HFFc6 (cell line): ENCODE measurements at places on chromosomes 1 and 21.

GRCh38 chr1:21651214-21652042 lies 17.7 kb downstream of the RAP1GAP start:
- peak overlapping the region; percentile 81 for H3K4me3 ChIP-seq
- H3K36me3 ChIP-seq = no peaks in the 10 kb centered on the region
- H3K27ac ChIP-seq = no peak overlapping the region
- no peak for DNase-seq
- H3K4me1 ChIP-seq = peaks cover 6% of the 10 kb centered on the region; the same call in 1 of the 2 replicates

- H3K4me1 ChIP-seq = peaks cover 39% of the 10 kb centered on the region
- no peaks in the 10 kb centered on the region for H3K36me3 ChIP-seq
- H3K4me3 ChIP-seq = no peak overlapping the region
These were observed 150.9 kb downstream of the RERE start for GRCh38 chr1:8666389-8667167.

GRCh38 chr1:217876896-217877295 lies 245.8 kb downstream of the SPATA17 start:
- H3K4me3 ChIP-seq = no peak overlapping the region
- no peaks in the 10 kb centered on the region for H3K4me1 ChIP-seq
- no peaks in the 10 kb centered on the region for H3K36me3 ChIP-seq

DNA sequence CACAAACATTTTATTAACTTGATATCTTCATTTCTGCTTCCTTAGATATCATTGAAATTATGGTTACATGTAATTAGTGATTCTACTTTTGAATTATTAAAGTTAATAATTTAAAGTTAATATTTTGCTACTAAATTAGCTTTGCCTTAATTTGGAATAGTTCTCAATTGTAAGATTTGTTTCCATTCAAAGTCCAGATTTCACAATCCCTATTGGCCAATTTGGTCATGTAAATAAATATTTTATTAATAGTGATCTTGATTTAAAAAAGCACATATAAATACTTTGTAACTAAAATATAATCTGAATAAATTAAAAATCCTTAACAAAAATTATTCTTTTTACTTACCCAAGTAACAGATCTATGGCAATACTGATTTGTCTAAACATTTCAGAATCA lies 1558.6 kb downstream of the NCAM2 start:
- no peaks in the 10 kb centered on the region for H3K27me3 ChIP-seq
- H3K36me3 ChIP-seq = peaks cover 4% of the 10 kb centered on the region; the same call in 1 of the 2 replicates
- H3K4me1 ChIP-seq = no peaks in the 10 kb centered on the region
- no peak overlapping the region for H3K27ac ChIP-seq

GRCh38 chr1:208058267-208058666 lies 147.3 kb upstream of the CD34 start:
- DNase-seq = no peak
- no peak overlapping the region for H3K4me3 ChIP-seq
- no peaks in the 10 kb centered on the region for H3K4me1 ChIP-seq
- H3K36me3 ChIP-seq = 0 out of 2 replicates have a peak, but pooled peaks cover 14% of the 10 kb centered on the region
- H3K27ac ChIP-seq = no peak overlapping the region

- no peaks in the 10 kb centered on the region for H3K4me1 ChIP-seq
- H3K36me3 ChIP-seq = no peaks in the 10 kb centered on the region
- no peak for DNase-seq
- H3K4me3 ChIP-seq = no peak overlapping the region
- no peak overlapping the region for H3K27ac ChIP-seq
These were observed 86.0 kb downstream of the TIAM1 start for GRCh38 chr21:31258073-31258472.

DNA sequence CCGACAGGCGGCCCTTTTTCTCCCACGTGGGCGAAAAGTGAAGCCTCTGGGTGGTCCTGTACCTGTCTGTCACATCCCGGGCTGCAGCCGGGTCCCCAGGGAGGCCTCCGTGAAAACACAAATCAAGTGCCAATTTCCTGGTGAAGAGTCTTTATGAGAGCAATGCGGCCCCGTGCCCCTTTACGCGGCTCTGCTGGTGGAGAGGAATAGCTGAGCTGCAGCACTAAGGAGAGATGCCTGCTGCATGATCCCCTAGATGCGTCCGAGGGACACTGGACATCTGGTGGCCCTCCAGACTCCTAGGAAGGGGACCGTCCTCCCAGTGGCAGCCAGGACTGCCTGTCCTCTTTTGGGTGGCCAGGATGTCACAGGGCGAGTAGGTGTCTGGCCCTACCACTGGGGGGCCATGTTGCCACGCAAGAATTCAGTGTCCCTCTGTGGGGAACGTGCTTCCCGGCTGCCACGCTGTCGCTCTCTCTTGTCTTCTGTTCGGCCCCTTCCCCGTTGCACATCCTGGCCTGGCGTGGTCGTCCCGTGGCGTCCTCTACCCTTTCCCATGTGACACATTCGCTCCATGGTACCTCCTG lies 38.7 kb downstream of the COL18A1 start:
- H3K27me3 ChIP-seq = no peaks in the 10 kb centered on the region; the same call in 1 of the 2 replicates

GRCh38 chr21:43919871-43920801 lies 55.1 kb downstream of the AGPAT3 start:
- H3K27me3 ChIP-seq = no peaks in the 10 kb centered on the region
- H3K27ac ChIP-seq = no peak overlapping the region
- no peak for DNase-seq
- H3K4me3 ChIP-seq = no peak overlapping the region

DNA sequence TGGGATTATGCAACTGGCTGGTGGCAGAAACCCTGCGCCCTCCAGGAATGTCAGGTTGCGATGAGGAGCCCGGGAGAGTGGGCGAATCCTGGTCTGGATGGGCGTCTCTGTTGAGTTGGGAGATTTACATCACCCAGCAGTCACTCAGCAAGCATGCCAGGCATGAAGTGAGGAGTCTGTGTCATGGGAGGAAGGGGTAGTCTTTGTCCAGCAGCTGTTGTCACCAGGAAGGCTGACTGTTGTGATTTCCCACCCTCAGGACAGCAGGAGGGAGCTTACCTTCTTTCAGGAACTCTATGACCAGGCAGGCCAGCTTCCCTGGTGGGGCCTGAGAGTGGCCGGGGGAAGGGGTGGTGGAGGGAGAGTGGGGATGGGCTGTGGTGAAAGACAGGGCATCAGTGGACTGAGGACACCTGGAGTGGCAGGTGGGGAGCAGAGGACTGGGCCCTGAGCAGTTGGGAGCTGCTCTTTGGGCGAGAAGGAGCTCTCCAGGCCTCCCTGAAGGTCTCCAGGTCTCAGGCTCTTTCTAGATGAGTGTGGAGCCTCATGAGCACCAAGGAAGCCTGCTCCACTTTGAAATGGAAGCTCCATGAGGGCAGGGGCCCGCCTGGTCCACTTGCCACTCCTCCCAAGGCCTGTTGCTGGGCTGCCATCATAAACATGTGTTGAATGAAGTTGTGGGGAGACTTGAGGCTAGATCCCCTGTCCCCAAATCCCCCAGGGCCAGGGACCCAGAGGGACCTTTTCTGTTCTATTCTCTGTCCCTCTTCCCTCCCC lies 21.3 kb upstream of the PKP1 start:
- DNase-seq = no peak
- no peaks in the 10 kb centered on the region for H3K27me3 ChIP-seq
- no peak overlapping the region for H3K27ac ChIP-seq
- H3K36me3 ChIP-seq = no peaks in the 10 kb centered on the region

DNA sequence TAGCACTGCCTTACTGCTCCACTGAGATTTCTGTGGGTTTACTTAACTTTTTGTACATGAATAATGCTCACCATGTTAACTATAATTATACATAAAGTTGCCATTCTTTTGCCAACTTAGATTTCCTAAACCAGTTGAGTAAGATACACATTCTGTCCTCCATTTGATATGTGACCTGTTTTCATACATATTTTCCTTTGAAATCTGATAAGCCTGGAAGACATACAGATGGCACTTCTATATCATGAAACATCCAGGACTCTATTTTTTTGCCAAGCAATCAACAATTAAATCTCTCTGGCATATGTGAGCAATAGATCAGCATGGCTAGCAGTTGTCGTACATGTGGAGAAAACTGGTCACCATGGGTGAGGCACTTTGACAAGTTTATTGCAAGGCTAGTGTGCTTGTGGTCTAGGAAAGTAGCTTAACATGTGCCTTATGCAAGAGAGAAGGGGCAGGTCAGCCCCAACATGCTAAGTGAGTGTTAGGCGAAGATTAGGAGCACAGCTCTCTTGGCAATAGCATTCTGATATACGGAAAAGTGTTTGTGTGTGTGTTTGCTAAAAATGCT lies 14.2 kb downstream of the PRRX1 start:
- H3K27ac ChIP-seq = peak overlapping the region; percentile 34
- H3K27me3 ChIP-seq = no peaks in the 10 kb centered on the region
- H3K4me1 ChIP-seq = peaks cover 93% of the 10 kb centered on the region

- no peak for DNase-seq
- H3K27ac ChIP-seq = no peak overlapping the region
- peaks cover 5% of the 10 kb centered on the region; the same call in 1 of the 2 replicates for H3K36me3 ChIP-seq
- H3K27me3 ChIP-seq = peaks cover 22% of the 10 kb centered on the region
- H3K4me1 ChIP-seq = peaks cover 6% of the 10 kb centered on the region; the same call in 1 of the 2 replicates
- H3K4me3 ChIP-seq = no peak overlapping the region
These were observed 3.7 kb downstream of the PGBD5 start for GRCh38 chr1:230422221-230422981.

- no peak overlapping the region for H3K27ac ChIP-seq
- no peak overlapping the region for H3K4me3 ChIP-seq
- no peak for DNase-seq
- H3K36me3 ChIP-seq = peaks cover 13% of the 10 kb centered on the region
These were observed 20.5 kb downstream of the TARBP1 start for GRCh38 chr1:234458352-234459017.

- no peak overlapping the region for H3K4me3 ChIP-seq
- H3K27me3 ChIP-seq = peaks cover 3% of the 10 kb centered on the region; the same call in 1 of the 2 replicates
- H3K27ac ChIP-seq = no peak overlapping the region
- no peak for DNase-seq
- no peaks in the 10 kb centered on the region for H3K36me3 ChIP-seq
- H3K4me1 ChIP-seq = peaks cover 21% of the 10 kb centered on the region
These were observed 519.0 kb downstream of the LTN1 start for GRCh38 chr21:28473530-28474220.

- no peak overlapping the region for H3K27ac ChIP-seq
- peaks cover 8% of the 10 kb centered on the region for H3K27me3 ChIP-seq
- no peak overlapping the region for H3K4me3 ChIP-seq
These were observed 63.0 kb downstream of the ROR1 start for GRCh38 chr1:63836830-63837229.

DNA sequence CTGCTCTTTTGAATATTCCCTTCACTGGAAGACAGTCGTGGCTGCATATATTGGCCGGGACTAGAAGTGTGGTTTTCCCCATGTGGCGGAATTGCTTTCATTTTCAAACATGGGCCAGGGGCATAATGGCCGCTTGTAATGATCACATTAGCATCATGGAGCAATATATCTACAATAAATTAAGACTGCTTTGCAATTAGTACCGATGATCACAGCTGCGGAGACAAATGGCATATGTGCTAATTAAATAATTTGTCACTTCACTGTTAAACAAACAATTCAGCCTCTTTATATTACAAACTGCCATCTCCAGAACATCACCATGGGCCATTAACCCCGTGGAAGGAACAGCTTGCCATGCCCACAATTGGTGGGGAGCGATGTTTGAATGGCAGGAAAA lies 68.2 kb upstream of the OLIG2 start:
- H3K4me1 ChIP-seq = no peaks in the 10 kb centered on the region
- H3K4me3 ChIP-seq = no peak overlapping the region
- DNase-seq = no peak
- no peaks in the 10 kb centered on the region for H3K36me3 ChIP-seq
- peaks cover 50% of the 10 kb centered on the region for H3K27me3 ChIP-seq
- no peak overlapping the region for H3K27ac ChIP-seq

GRCh38 chr1:6350416-6351088 lies 43.0 kb downstream of the ACOT7 start:
- no peaks in the 10 kb centered on the region; the same call in 1 of the 2 replicates for H3K27me3 ChIP-seq
- no peak overlapping the region for H3K4me3 ChIP-seq
- DNase-seq = no peak
- peaks cover 12% of the 10 kb centered on the region for H3K4me1 ChIP-seq

- H3K4me3 ChIP-seq = no peak overlapping the region
- no peaks in the 10 kb centered on the region; the same call in none of the 2 replicates for H3K27me3 ChIP-seq
- H3K36me3 ChIP-seq = peaks cover 3% of the 10 kb centered on the region; the same call in 1 of the 2 replicates
- H3K27ac ChIP-seq = no peak overlapping the region
- no peak for DNase-seq
- H3K4me1 ChIP-seq = peaks cover 15% of the 10 kb centered on the region
These were observed 5.2 kb upstream of the GPR161 start for GRCh38 chr1:168141871-168142385.

DNA sequence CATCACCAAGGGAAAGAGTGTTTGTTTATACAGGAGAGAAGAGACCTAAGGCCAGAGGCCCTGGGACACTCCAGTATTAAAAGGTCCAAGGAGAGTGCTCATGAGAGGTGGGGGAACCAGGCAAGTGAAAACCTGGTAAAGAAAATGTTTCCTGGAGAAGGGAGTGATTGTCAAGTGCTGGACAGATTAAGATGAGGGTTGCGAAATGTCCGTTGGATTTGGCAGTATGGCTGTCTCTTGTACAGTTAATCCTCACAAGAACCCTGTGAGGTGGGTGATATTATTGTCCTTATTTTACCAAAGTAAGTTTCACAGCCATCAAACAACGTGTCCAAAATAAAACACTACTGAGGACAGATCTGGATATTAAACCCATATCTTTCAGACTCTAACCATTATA lies 44.2 kb downstream of the RPAP2 start:
- H3K27me3 ChIP-seq = no peaks in the 10 kb centered on the region
- H3K27ac ChIP-seq = no peak overlapping the region

DNA sequence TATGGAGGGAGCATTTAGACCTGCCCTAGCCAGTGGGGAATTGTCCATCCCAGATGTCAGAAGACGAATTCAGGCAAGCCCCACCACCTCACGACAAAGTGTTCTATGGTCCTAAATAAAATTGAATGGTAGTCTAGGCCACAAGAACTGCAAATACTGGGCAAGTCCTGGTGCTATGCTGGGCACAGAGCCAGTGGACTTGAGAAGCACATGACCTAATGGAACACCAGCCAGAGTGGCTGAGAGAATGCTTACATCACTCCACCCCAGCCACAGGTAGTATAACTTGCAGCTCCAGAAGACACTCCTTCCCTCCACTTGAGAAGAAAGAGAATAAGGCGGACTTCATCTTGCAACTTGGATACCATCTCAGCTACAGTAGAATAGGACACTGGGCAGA lies 567.3 kb upstream of the CXADR start:
- no peaks in the 10 kb centered on the region for H3K27me3 ChIP-seq
- H3K4me1 ChIP-seq = no peaks in the 10 kb centered on the region

DNA sequence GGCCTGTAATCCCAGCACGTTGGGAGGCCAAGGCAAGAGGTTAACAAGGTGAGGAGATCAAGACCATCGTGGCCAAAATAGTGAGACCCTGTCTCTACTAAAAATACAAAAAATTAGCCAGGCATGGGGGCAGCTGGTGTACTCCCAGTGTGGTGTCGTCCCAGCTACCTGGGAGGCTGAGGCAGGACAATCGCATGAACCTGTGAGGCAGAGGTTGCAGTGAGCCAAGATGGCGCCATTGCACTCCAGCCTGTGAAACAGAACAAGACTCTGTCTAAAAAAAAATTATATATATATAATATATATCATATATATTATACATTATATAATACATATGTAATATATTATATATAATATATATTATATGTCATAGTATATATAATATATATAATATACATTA lies 249.2 kb upstream of the TPTE start:
- H3K27ac ChIP-seq = no peak overlapping the region
- H3K4me1 ChIP-seq = no peaks in the 10 kb centered on the region
- peaks cover 9% of the 10 kb centered on the region for H3K36me3 ChIP-seq
- no peaks in the 10 kb centered on the region for H3K27me3 ChIP-seq
- H3K4me3 ChIP-seq = no peak overlapping the region
- no peak for DNase-seq
